ENCODE measurements at places on chromosomes 3 and 15.
A peak's percentile ranks its signal among the peaks of the same experiment; 100 is the strongest.

GRCh38 chr3:73572368-73572767, 52.4 kb downstream of the PDZRN3 start:
- DNase-seq = no peak

DNA sequence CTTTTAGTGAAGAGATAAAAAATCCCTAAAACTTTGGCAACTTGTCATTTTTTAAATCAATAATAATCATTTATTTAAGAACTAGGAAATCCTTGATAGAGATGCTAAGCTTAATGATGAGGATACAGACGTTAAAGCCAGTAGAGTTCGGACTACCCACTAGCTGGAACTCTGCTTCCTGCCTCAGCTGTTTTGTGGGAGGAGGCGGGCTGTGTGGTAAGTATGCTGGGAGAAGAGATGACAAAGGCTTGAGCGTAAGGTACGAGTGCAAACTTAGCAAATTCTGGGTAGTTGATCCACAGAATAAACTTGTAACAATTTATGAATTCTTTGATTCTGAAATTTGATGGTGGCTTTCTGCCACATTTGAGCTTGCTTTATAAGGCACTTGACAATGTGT, 111.2 kb upstream of the NANOGP8 start:
- no peak for DNase-seq

DNA sequence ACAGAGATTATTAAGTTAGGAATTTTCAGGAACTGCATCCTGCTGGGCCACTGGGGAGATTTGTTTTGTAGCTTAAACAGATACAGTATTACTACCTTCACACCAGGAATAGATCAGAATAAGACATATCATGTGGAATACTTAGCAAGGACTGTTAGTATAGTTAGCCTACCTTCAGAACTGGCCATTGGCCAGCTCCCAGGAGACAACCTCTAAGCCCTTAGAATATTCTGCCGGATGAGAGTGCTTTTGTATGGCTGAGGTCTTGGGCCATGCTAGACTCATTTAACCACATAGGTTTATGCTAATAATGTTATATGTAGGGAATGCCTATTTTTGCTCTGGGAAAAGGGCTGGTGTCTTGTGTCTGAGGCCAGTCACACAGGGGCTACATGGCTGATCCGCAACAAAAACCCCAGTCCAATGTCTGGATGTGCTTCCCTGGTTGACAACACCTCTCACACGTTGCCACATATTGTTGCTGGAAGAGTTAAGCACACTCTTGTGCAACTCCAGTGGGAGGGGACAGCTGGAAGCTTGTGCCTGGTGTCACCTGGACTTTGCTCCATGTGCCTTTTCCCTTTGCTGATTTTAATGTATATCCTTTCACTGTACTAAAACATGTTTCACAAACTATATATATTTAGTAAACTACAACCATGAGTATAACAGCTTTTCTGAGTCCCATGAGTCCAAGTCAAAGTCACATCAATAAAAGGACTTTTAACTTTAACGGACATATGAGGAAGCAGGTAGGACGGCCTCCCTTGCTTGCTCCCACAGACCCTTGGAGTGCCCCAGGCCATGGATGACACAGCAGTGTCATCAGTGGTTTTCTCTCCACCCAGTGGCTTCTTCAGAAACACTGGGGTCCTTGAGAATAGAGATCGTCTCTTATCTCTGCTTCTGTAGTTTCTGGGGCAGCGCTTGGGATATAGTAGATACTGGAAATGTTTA, 118.0 kb upstream of the C3orf80 start:
- no peak for DNase-seq

DNA sequence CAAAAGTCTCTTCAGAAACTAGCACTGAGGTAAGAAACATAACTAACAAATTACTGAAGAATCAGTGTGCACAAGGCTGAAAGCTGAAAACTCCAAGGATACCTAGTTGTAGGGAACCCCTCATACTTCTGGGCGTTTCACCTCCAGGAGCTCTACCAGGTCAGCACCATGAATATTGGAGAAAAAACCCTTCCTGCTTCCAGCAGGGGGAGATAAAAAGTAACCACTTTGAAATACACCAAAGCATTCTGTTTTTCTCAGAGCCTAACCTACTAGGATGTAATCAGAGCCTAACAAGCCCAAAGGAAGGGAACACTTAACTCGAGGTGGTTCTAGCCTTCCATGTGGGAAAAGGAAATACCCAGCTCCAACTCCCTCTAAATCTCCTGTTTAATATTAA, 175.8 kb upstream of the MME start:
- no peak for DNase-seq

- no peak for DNase-seq
These were observed 233.4 kb downstream of the CHST2 start for GRCh38 chr3:143352850-143353550.

DNA sequence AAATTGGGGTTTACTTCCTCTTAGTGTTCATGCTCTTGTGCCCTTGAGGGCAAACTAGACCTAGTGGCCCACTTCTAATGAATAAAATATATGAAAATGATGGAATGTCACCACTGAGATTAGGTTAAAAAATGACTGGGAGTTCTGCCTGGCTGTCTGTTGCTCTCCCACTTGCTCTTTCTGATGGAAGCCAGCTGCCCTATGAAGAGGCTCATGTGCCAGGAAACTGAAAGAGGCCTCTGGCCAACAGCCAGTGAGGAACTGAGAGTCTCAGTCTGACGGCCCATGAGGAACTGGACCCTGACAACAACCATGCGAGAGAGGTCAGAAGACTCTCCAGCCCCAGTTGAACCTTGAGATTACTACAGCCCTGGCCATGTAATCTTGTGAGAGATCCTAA, 107.1 kb upstream of the FHIT start:
- DNase-seq = no peak

GRCh38 chr15:93895976-93896770, 335.2 kb upstream of the MCTP2 start:
- no peak for DNase-seq

DNA sequence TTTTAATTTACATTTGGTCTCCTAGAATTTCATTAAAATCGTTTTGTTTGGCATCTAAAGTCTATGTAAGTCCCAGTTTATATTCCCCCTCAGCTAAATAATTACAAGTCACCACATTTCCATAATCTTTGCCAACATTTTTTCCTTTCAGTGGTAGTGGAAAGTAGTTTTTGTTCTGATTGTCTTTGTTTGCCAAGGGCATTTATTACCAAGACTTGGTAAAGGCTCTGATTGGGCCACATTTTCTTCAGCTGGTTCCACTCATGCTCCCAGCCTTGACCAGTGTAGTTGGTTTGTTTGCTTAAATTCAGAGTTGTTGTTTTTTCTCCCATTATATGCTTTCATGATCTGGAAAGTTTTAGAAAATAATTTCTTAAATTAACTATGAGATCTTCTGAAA, 153.4 kb upstream of the MME start:
- peak; percentile 24 for DNase-seq

DNA sequence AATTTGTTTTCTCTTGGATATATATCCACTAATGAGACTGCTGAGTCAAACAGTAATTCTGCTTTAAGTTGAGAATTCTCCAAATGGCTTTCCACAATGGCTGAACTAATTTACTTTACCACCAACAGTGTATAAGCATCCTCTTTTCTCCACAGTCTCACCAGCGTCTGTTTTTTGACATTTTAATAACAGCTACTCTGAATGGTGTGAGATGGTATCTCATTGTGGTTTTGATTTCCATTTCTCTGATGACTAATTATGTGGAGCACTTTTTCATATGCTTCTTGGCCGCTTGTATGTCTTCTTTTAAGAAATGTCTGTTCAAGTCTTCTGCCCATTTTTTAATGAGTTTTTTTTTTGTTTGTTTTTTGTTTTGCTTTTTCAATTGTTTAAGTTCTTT, 206.2 kb downstream of the CTNNB1 start:
- no peak for DNase-seq

- DNase-seq = no peak
These were observed 21.7 kb downstream of the PARP16 start for GRCh38 chr15:65264863-65265430.

GRCh38 chr3:1079662-1080061, 13.2 kb upstream of the CNTN6 start:
- no peak for DNase-seq

GRCh38 chr15:31325595-31326155, 960 bp upstream of the KLF13 start:
- DNase-seq = no peak

DNA sequence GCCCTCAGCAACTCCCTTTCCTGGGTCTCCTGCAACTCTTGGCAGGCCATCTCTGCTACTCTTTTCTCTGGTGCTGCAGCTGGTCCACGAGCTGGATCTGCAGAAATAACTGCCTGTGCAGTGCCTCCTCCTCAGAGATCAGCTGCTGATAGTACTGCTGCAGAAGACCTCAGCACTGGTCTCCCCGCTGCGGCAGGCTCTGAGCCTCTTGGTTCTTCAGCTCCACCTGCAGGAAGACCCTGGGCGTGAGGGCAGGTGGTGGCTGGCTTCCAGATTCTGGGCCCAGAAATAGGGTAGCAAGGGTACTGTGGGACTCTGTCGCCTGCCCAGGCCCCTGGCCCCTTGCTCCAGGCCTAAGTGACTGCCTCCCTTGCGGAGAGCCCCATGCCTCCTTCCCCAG, 79.7 kb upstream of the C2CD4B start:
- DNase-seq = no peak

DNA sequence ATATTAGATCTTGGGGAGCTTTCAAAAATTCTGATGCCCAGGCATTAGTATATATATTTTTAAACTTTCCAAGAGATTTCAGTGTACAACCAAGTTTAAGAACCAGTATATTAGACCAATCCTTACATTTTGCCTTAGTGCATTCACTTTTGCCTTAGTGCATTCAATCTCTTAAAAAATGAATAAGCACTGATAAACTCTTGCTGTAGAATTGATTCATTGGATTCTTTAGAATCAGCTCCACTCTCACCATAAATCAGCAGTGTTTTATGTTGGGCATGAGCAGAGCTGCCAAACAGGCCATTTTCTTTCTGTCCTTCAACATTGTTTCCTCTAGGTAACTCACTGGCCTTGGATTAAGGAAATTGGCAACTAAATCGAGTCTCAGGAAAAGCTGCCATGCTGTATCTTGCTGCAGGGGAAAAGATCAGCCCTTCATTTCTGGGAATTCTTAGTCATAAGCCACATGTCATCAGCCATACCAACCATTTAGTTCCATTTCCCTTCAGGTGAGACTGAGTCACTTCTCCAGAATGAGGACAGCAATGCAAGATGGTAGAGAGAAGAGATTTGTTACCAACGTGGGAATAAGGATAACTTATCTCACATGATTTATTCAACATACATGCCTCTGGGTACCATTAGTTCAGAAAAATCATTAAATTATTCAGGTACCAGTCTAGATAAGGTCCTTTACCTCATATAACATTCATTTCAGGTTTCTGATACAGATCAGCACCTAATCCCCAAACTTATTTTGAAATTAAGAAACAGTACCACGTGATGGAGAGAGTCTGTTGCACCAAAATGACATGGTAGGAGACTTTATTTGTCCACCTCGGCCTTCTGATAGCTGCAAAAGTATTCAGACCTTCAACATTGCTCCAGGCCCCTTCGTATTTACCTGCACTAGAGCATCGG, 192.5 kb downstream of the P3H2 start:
- no peak for DNase-seq

DNA sequence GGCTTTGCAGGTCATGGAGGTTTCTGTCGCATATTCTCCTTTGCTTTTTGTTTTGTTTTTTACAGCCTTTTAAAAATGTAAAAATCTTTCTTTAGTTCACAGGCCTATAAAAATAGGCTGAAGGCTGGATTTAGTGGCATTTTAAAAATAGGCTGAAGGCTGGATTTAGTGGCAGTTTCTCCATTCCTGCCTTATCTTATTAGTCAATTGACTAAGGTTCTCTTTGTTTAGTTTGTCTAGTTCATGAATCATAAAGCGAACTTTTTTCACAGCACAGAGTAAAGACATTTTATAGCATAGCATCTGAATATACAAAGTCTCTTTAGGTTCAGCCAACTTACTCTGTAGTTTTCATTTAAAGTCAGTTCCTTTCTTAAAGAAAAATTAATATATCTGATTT, 31.4 kb downstream of the AP4E1 start:
- no peak for DNase-seq

Data from fibroblast of the conjunctiva (primary cell).